ENCODE measurements at places on chromosomes 3 and 15.

GRCh38 chr3:66582721-66583423 lies 82.0 kb upstream of the LRIG1 start:
- no peak for DNase-seq

GRCh38 chr15:93358166-93359059 lies 269.4 kb upstream of the RGMA start:
- DNase-seq = no peak

- no peak for DNase-seq
These were observed 147.9 kb downstream of the IMPG2 start for GRCh38 chr3:101172516-101172915.

DNA sequence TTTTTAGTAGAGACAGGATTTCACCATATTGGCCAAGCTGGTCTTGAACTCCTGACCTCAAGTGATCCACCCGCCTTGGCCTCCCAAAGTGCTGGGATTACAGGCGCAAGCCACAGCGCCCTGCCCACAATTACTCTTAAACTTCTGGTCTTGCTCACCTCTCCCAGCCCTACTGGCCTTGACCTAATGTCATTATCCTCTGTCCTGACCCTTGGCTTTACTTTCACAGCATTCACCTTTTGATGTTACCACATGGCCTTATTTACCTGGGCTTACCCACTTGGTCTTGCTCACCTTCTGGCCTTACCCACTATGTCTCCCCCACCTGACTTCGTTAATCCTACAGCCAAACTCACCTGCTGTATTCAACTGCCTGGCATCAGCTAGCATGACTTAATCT lies 105.9 kb downstream of the IL12A start:
- DNase-seq = no peak
